ENCODE measurements at places on chromosomes 16 and 17. TPM values are rescaled to one million over a fixed set of nuclear protein-coding genes. Genes with fewer than 3 reads are reported as not detected.

DNA sequence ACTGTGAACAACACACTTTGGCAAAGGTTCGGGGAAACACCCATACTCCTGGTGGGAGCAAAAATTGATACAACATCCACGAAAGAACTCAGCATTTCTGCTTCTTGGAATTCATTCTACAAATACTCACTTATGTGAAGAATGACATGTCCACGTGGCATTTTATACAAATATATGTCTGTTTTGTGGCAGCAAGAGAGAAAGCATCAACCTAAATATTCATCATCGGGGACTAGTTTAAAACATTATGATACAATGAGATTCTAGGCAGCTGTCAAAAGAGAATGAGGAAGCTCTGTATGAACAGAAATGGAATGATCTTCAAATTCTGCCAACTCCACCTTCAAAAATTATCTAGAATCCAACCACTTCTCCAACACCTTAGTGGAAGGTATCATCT lies 25.7 kb upstream of the ALOX15 start:
- no peaks in the 10 kb centered on the region for H3K27me3 ChIP-seq
- H3K36me3 ChIP-seq: peaks cover 16% of the 10 kb centered on the region
- no peak for DNase-seq
- H3K27ac ChIP-seq: no peak overlapping the region
- H3K4me3 ChIP-seq: no peak overlapping the region

GRCh38 chr16:10652730-10653590 lies 41.8 kb downstream of the TEKT5 start:
- DNase-seq: no peak
- H3K27me3 ChIP-seq: peaks cover 4% of the 10 kb centered on the region
- H3K4me1 ChIP-seq: no peaks in the 10 kb centered on the region
- H3K27ac ChIP-seq: no peak overlapping the region

FBXO39 gene
- total RNA-seq: 0.71 TPM

DNA sequence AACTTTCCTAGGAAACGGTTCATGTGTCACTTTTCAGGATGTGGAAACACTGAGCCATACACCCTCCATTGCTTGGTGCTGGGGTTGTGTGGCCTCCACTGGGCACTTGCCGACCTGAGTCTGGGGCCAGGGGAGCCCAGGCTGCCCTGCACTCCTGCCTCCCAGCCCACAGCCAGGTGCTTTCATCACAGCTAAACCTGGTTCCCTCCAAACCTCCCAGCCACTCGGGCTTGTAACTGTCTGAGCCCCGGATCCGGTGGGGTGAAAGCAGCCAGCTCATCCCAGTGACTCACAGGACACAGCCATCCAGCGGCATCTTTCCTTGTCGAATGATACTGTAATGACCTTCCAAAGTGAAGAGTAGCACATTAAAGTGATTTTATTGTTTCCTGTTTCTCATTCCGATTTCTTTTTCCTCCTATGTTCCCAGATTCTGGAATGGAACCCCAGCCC lies 19.8 kb downstream of the CARHSP1 start:
- H3K4me1 ChIP-seq: peaks cover 9% of the 10 kb centered on the region
- H3K27ac ChIP-seq: no peak overlapping the region
- H3K27me3 ChIP-seq: no peaks in the 10 kb centered on the region
- H3K4me3 ChIP-seq: no peak overlapping the region

All from CD4-positive, alpha-beta T cell (primary cell).